ENCODE measurements at places on chromosomes 2 and 18.

GRCh38 chr18:67074309-67074708, 442.2 kb downstream of the DSEL start:
- DNase-seq = no peak

DNA sequence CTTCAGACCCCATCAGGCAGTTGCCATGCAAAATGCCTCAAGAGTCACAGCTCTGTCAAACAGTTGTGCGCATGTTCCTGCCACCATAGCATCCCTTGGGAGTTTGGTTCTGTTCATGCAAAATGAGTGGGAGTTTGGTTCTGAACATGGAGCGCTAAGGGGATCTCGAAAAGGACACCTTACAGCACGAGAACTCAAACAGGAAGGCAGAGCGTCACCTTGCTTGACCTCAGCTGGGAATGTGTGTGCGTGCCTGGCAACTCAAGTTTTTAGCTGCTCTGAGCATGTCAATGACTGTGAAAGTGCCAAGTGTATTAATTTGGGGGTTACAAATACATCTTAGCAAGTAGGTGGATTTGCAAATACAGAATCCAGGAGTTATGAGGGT, 16.6 kb downstream of the MALL start:
- DNase-seq = no peak

DNA sequence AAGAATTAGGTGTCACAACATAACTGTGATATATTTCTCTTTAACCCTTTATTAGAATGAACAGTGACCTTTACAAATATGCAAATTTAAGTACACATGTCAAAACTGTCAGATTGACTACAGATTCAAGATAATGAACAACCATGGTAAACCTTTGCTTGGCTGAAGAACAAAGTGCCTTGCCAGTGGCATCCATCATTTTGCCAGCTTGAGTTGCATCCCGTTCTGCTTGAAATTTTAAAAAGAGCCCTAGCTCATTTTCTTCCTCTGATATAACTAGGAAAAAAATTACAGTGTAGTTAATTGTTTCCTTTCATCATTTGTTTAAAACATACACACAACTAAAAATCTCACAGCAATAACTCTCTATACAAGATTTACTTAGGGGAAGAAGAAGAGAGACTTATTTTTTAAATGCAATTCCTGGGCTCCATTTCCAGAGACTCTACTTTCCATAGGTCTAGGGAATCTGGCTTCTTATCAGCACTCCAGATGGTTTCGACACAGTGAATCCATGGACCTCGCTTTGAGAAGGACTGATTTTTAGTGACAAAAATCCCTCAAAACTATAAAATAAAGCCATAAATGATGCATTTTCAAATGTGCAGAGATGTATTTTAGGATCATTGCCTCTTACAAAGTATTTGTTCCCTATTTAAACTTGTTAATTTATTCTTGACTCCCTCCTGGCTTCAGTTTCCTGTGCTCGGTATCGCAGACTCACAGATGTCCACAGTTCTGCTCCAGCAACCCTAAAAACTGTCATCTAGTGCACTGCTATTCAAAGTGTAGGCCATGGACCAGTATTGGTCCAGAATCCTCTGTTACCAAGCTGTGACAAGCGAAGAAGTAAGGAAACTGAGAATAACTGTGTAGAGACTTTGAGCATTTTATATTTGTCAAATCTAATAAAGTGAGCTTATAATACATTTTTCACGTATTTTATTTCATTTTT, 50.1 kb downstream of the ICA1L start:
- no peak for DNase-seq

DNA sequence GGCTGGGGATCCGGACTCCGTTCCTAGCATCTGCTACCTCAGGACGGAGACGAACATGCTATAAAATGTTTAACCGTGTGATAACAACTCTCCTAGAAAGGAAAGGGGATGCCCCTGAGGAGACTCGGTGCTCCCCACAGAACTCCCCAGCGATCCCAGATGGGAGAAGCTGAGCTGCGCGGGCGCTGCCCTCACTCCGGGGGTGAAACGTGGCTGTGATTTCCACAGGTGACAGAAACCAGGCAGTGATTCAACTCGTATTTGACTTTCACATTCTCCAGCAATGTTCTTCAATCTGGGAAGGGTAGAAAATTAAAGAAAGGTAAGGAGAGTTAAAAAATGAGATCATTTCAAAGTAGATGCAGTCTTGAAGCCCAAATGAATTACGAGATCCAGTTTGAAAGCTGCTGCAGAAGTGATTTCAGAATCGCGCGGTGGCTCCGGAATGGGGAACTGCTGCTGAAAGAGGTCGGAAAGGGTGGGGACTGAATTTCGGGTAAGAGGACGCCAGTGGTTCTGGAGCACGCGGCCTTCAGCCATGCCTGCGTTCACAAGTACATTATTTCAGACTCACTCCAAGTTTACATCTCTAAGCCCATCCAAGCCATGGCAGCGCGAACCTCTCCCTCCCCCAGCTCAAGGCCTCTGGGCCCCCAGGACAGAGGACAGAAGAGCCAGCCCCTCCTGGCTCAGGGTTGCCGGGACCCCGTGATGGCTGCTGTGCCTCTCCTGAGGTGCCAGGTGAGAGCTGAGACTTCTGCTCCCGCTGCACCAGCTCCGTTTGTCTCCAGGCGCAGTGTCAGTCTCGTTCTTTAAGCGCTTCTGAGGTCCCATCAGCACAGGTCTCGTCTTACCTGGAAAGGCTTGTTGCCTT, 39.5 kb downstream of the ADNP2 start:
- no peak for DNase-seq

- DNase-seq = no peak
These were observed 19.2 kb downstream of the ITGA6 start for GRCh38 chr2:172446474-172447063.

DNA sequence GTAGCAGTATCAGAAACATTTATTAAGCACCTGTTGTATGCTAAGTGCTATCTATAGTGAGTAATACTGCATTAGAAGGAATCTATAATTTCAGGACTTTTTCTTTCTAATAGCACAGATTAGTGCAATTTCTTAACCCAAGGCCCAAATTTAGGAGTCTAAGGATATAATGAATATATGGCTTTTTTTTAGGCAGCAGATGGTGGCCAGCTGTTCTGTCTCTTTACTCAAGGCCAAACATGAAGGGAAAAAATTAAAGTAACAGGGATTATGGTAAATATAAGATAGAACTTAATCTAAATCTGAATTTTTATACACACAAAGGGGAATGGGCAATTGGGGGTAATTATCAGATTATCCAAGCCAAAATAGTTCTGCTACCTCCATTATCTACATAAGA, 230.6 kb upstream of the SP5 start:
- DNase-seq = no peak

- DNase-seq = no peak
These were observed 115.3 kb downstream of the FEZ2 start for GRCh38 chr2:36482576-36483214.

Data from NCI-H1048 (cell line).